ENCODE measurements at places on chromosomes 5 and 9.

DNA sequence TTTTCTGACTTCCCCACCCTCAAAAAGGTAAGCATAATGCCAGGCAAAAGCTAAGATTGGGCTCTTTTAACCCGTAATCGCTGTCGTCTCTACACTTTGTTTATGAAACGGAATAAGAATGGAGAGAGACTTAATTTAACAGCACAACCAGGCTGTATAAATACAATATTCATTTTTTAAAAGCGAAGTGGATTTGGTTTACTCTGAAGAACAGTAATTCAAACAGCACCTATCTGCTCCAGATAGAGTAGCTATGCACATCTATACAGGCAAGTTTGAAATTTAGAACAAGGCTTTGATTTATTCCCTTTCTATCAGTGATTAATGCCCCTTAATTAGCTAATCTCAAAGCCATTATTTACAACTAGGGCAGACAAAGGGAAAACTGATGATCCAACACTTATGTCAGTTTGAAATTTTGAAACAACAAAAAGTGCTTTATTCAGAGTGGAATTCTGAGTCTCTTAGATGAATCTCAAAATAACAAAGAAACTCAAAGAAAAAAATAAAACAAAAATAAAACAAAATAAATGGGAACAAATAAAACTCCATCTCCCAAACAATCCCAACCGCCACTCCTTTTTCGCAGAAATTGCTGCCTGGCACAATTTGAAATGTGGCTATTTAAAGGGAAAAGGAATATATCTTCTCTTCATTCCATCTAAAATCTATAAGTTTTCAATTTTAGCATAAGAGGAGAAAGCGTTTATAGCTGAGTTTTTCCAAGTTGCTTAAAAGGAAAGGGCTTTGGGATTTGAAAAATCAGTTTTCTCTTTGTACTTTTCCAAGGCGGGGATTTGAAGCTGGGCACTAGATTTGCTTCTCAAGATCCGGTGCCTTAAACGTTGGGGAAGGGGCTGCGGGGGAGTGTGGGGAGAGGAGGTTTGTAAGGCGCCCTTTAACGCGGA is 298.6 kb downstream of the PARP8 start:
- no peak for DNase-seq

GRCh38 chr9:112115970-112116753 is 58.9 kb downstream of the SUSD1 start:
- DNase-seq: no peak

GRCh38 chr5:351084-351920 is 29.8 kb downstream of the AHRR start:
- no peak for DNase-seq

GRCh38 chr5:137858223-137858916 is 9.3 kb upstream of the MYOT start:
- DNase-seq: no peak

- DNase-seq: no peak
Measured at GRCh38 chr5:130868186-130868840, 296.7 kb downstream of the HINT1 start.

- DNase-seq: no peak
Measured at GRCh38 chr5:89230178-89230577, 347.2 kb upstream of the MEF2C start.

- DNase-seq: no peak
Measured at GRCh38 chr9:129458663-129459546, 162.0 kb downstream of the C9orf50 start.

DNA sequence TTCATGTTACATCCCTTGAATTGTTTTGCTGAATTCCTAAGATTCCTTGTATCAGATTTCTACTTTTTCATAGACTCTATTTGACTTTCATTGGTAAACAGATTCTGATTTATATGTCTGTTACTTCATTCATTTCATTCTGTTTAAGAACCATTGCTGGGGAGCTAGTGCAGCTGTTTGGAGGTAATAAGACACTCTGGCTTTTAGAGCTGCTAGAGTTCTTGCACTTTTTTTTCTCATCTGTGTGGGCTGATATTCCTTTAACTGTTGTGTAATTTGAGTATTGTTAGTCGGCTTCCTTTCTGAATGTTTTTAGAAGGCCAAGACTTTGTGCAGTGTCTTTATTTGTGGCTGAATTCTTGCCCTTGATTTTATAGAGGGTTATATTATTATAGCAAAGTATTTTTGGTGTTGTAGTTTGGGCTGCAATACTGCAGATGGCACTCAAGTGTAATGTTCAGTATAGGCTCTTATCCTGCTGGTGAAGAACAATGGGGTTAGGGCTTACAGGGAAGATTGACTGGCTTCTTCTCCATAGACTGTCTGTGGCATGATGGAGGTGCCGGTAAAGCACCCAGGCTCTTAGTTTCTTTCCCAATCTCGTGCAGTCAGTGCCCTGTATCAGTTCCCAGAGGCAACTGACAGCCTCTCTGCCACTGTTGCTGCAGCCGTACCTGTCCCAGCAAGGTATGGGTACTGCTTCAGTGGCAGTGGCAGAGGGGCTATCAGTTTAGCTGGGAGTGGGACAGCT is 162.2 kb downstream of the OXCT1 start:
- no peak for DNase-seq

DNA sequence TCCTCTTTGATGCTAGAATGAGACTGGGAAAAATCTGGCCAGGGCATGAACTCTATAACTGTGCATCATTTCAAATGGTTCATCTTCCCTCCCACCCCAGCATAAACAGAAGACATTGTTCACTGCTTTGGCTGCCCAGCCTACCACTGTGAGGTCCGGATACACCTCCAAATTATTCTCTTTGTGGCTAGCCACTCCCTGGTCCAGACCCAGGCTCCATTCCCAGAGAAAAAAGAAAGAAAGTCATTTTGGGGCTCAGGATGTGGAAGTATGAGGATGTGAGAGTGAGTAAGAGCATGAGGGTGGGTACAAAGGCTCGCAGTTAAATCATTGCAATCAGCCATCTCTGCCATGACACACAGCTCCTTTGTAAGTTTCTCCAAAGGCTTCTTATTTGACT is 559.2 kb downstream of the PSAT1 start:
- no peak for DNase-seq

DNA sequence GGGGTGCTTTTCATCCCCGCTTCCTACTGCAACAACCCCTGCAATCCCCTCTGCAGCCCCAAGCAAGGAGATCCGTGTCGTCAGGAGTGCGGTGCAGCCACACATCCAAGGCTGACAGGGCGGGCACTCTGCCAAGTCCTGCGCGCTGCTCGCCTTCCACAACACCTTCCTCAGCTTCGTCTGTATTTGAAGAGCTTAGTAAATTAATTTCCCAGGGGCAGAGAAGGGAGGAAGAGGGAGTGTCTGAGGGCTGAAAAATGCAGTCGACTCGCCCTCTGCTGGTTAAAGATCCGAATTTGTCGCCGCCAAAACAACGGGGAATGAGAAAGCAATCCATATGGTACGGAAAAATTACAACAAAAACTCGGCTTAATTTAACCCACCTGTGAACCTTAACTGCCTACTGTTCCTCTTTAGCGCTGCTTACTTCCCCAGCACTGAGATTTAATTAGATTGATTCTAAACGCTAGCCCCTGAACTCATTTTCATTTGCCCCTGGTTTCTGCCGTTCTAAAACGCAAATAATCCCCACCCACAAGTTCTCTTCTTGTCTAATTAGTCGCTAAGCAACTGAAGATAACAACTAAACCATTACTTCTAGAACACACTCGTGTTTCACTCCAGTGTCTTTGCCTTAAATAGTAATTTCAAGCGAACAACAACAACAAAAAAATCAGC is 10.9 kb upstream of the PCDHB1 start:
- DNase-seq: peak; percentile 87

GRCh38 chr5:171574376-171574775 is 154.9 kb downstream of the FGF18 start:
- DNase-seq: no peak

- no peak for DNase-seq
Measured at GRCh38 chr9:98380065-98380681, 124.7 kb upstream of the TBC1D2 start.

- DNase-seq: no peak
Measured at GRCh38 chr9:19113964-19114679, 11.4 kb upstream of the HAUS6 start.

- no peak for DNase-seq
Measured at GRCh38 chr9:116417464-116417863, 263.9 kb downstream of the PAPPA start.

GRCh38 chr9:121756474-121757280 is 105.2 kb downstream of the DAB2IP start:
- no peak for DNase-seq

- DNase-seq: no peak
Measured at GRCh38 chr9:110356639-110357395, 19.2 kb upstream of the TXNDC8 start.

Measured in NCI-H187 (cell line).